PC-9 (cell line): ENCODE measurements at places on chromosomes 16 and 17. TPM values are rescaled to one million over a fixed set of nuclear protein-coding genes. Genes with fewer than 3 reads are reported as not detected.

GRCh38 chr17:82793974-82794630, 42.2 kb downstream of the TBCD start:
- no peak for DNase-seq
- no peak overlapping the region for H3K4me3 ChIP-seq
- H3K4me1 ChIP-seq: no peaks in the 10 kb centered on the region
- H3K36me3 ChIP-seq: no peaks in the 10 kb centered on the region
- H3K27me3 ChIP-seq: no peaks in the 10 kb centered on the region

DNA sequence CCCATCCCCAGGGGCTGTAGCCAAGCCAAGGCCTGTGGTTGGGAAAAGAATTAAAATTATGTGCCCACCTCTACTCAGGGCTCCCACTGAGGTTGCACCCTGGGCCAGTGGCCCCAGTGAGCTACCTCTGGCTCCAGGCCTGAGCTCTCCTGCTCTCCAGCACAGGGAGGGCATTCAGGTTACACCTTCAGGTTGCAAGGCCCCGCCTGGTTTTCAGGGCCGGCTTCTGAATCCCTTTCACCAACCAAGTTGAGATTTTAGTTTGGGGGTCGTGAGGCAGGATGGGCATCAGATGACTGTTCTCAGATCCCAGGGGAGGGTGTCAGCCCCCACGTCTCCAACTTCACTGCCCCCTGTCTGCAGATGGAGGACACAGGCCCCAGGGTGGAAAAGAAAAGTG, 8.0 kb upstream of the KATNB1 start:
- H3K36me3 ChIP-seq: no peaks in the 10 kb centered on the region
- no peak overlapping the region for H3K4me3 ChIP-seq
- no peak overlapping the region for H3K27ac ChIP-seq
- no peak for DNase-seq
- H3K27me3 ChIP-seq: no peaks in the 10 kb centered on the region

PRRT2 gene
- total RNA-seq: 4.9 and 6.3 TPM in 2 replicates

DNA sequence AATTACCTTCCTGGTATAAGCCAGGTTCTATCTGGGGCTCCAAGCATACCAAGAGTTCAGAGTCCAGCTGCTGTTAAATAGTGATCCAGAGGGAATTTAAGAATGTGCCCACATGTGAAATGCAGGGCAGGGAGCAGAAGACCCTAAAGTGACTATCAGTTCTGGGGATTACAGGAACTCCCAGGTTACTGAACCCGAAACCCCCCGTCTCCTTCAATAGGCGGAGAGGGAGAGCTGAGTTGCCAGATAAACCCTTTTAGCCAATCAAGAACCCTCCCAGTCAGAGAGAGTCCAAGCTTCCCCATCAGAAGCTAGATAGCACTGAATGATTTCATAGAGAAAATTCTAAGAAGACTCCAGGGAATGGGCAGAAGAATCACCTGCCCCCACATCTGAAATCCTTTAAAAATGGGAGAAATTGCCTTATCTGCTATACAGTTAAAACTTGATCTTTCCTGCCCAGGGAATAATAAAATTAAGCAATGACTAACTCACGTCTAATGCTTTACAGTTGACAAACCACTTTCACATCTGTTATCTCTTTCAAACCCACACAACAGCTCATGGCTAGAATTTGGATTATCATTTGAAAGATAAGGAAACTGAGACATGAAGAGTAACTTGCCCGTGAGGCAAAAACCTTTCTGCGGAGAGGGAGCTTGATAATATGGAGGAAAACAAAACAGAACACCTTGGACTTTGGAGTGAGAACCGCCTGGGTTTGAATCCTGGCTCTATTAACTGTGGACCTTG, 10.2 kb downstream of the NOG start:
- H3K27me3 ChIP-seq: no peaks in the 10 kb centered on the region
- H3K4me3 ChIP-seq: no peak overlapping the region
- H3K27ac ChIP-seq: no peak overlapping the region
- H3K4me1 ChIP-seq: peaks cover 20% of the 10 kb centered on the region
- no peak for DNase-seq
- no peaks in the 10 kb centered on the region for H3K36me3 ChIP-seq

CDH1 gene
- total RNA-seq: 117 and 120 TPM in 2 replicates

- H3K4me1 ChIP-seq: peaks cover 27% of the 10 kb centered on the region
- H3K27ac ChIP-seq: no peak overlapping the region
- no peak overlapping the region for H3K4me3 ChIP-seq
- DNase-seq: no peak
Measured at GRCh38 chr16:4051591-4051990, 64.7 kb downstream of the ADCY9 start.

DLX3 gene
- 1.2 and 2.0 TPM in 2 replicates for total RNA-seq

GPRC5B gene
- 62.0 and 70.2 TPM in 2 replicates for total RNA-seq

DNA sequence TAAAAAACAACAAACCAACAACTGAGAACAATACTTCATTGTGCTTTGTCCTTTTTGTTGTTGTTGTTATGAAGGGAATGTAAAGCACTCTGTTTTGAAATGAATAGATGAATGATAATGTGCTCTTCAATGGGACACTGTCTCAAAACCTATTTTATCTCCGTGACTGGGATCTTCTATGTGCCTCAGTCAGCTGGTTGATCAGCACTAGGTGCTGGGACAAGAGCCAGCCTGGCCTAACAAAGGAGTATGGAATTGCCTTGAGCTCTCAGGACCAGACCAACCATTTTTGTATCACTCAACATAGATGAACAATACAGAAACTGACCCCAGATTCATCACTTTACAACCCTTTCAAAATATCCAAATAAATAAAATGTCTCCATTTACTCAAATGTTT, 440.2 kb downstream of the KCNJ2 start:
- no peaks in the 10 kb centered on the region for H3K36me3 ChIP-seq
- no peak overlapping the region for H3K4me3 ChIP-seq
- no peak for DNase-seq
- no peaks in the 10 kb centered on the region for H3K27me3 ChIP-seq
- peaks cover 10% of the 10 kb centered on the region for H3K4me1 ChIP-seq
- H3K27ac ChIP-seq: no peak overlapping the region
